ENCODE measurements at places on chromosomes 11 and 22. TPM values are rescaled to one million over a fixed set of nuclear protein-coding genes. Genes with fewer than 3 reads are reported as not detected.

- no peak for DNase-seq
These were observed 49.4 kb upstream of the MYO18B start for GRCh38 chr22:25692397-25693267.

GRCh38 chr11:120467627-120468026 is 43.9 kb upstream of the GRIK4 start:
- peak; percentile 4 for DNase-seq

The APOL1 gene
- polyA plus RNA-seq, result 1.5 TPM

The OR9G1 gene
- not detected for polyA plus RNA-seq

- no peak for DNase-seq
These were observed 15.9 kb upstream of the MMP7 start for GRCh38 chr11:102546427-102546826.

DNA sequence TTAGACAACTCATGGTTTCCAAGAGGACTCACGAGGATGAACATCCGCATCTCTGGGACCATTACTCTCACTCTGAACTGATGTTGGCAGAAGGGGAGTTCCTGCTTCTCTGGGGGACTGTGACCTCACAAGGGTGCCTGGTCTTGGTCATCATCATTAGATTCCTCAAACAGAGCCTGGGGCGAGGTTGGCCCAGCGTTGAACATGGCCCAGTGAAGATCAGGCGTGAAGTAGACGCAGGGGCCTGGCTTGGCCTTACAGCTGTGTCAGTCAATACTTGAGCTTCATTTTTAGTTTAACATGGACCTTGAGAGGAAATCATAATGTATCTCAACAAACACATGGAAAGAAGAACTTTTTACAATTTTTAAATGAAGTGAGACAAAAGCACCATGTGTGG is 617.1 kb downstream of the BRD1 start:
- no peak for DNase-seq

The CCT8L2 gene
- polyA plus RNA-seq, result not detected

DNA sequence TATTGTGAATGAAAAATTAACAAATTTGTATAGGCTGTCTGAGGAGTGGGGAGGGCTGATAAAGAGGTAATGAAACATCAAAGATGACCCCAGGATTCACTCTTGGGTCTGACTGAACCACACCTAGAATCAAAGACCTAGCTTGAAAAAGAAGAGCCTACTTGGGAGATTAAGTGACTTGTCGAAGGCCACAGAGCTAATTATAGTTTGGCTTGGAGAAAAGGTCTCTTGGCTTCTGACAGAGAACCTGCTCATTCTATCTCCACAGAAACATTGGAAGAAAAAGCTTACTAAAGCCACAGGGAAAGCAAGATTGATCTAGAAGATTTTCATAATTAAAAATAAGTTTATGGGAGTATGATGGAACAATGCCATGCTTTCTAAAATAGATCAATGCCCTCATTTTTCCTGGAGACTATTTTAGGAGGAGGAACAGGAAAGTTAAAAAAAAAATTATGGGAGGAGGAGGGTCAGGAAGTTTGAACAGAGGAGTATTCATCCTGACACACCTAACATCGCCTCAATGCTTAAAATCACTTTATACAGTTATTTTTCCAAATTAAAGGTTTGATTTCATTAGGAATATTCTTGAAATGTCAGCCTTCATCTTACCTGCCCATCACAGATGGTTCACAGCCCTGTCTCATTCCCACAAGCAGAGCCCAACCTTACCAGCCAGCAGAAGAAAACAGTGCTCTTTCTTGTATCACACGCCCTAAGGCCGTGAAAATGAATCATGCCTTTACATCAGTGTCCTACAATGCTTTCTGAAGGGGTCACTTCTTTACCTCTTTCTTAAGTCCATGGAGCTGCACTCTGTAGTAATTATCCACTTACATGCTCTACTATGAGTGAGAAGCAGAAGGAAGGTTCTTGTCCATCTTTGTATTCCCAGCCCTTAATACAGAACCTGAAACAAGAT is 231.1 kb upstream of the MPPED2 start:
- DNase-seq, result no peak

GRCh38 chr11:120579611-120580031 is 68.1 kb downstream of the GRIK4 start:
- no peak for DNase-seq

- DNase-seq, result no peak
These were observed 33.9 kb downstream of the RAB39A start for GRCh38 chr11:107962181-107962580.

- no peak for DNase-seq
These were observed 1.2 kb downstream of the NOX4 start for GRCh38 chr11:89489930-89490329.

- DNase-seq, result no peak
These were observed 30.0 kb downstream of the LINC01488 start for GRCh38 chr11:69511358-69512055.
